ENCODE measurements at places on chromosomes 3 and 15.

DNA sequence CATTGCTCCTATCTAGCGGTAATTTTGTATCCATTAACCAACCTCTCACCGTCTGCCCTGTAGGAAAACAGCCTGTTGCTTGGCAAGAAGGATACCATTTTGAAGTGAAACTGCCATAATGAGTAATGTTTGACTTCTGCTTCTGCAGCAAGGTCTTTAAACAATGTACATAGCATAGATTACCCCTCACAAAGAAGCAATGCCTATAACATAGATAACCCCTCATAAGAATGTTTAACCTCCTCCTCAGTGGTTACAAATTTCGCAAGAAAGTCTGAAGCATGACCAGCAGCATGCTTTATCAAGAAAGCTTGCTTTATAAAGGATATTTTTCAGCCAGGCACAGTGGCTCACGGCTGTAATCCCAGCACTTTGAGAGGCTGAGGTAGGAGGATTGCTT, 61.2 kb upstream of the MFGE8 start:
- no peak for DNase-seq

GRCh38 chr15:64151727-64152506, at the start of gene SNX22:
Gene SNX22, plus strand, starts transcription at chr15:64151731. Its CDS starts 45 bp downstream, at chr15:64151776.
- no peak for DNase-seq

DNA sequence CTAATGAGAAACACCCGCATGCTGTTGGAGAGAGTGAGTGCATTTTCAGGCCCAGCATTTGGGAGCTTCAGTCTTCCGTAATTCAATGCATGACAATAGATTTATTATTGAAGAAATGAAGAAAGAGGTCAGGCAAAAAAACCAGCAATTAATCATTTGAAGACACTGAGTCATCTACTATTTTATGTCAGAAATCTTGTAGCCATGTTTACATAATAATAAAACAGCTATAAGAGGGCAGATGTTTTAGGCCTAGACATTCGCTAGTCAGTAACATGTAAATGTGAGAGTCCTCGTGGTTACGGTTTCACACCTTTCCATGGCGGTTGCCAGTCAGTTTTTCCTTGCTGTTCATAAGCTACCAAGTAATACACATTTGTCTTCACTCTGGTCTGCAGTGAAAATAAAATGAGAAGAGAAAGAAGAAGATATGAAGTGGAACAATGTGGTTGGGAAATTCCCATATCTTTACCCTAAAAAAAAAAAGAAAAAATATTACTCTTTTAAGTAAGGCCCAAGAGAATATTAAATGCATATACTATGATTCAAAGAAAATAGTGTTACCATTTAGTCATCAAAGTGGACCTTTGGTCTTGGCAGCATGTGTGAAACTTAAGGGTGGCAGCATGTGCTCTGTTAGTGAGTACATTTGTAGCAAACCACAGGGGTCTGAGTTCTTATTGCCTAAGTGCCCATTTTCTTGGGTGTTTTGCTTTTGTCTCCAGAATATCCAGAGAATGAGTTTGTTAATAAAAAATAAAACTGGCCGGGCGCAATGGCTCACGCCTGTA, 140.5 kb upstream of the TBL1XR1 start:
- peak; percentile 93 for DNase-seq

DNA sequence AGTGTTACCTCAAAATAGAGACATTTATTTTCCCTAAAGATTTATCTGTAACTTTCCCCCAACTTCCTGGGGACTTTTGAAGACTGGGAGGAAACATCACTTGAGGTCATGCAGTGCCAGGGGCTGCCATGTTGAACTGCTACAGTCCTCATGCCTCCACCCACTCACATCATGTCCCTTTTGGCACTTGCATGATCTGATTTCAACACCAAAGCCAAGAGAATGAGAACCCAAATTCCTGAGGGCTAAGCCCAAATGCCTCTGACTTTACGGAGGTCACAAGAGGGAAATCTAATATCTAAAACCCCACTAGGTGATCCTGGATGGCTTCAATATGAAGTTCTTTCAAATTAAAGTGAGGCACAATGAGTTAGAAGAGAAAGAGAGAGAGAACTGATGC, 213.1 kb downstream of the NTRK3 start:
- no peak for DNase-seq

- no peak for DNase-seq
Observed at GRCh38 chr3:17546500-17547255, 195.8 kb downstream of the TBC1D5 start.

DNA sequence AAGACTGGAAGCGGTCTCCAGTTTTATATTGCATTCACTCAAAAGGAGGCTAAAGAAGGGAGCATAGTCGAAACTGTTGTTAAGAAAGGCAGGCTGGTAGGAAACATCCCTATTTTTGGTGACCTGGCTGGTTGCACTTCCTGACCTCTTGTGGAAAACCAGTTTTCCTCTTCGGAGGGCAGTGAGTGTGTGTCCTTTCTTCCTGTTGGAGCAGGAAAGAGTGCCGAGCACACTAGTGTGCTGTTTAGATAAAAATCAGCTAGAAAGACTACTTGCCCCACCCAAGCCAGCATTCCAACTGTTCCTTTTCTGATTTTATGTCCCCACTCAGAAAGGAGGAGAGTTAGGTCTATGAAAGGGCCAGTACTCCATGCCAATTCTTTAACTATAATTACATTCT, 65.1 kb upstream of the CCR4 start:
- DNase-seq: no peak

DNA sequence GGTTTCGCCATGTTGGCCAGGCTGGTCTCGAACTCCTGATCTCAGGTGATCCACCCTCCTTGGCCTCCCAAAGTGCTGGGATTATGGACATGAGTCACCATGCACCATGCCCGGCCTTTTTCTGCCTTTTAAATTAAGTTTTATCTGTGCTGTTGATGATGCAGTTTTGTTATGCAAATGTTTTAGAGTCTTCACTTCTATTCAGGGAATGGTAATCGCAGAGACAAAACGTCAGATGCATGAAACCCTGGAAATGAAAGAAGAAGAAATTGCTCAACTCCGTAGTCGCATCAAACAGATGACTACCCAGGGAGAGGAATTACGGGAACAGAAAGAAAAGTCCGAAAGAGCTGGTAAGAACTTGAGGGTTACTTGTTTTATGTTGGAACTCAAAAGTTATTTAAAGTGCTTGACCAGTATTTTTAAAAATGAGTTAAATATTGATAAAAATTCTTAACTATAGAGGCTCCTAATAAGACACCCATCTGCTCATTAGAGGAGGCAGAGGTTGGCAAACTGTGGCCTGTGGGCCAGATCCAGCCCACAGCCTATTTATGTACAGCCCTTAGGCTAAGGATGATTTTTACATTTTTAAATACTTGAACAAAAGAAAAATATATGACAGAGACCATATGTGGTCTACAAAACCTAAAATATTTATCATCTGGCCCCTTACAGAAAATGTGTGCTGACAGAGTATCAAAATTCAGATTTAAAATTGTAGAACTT, 127.8 kb upstream of the LRRFIP2 start:
- DNase-seq: no peak

DNA sequence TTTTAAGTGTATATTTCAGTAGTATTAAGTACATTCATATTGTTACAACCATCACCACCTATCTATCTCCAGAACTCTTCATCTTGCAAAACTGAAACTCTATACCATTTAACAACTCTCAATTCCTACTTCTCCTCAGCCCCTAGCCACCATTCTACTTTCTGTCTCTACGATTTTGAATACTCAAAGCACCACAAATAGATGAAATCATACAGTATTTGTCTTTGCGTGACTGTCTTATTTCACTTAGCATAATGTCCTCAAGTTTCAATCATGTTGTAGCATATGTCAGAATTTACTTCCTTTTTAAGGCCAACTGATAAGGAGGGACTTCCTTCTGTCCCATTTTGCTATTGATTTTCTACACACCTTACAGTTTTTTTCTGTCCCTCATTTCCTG, 593.3 kb downstream of the FHIT start:
- DNase-seq: no peak

- DNase-seq: no peak
Observed at GRCh38 chr3:41768363-41768762, 193.5 kb downstream of the ULK4 start.

DNA sequence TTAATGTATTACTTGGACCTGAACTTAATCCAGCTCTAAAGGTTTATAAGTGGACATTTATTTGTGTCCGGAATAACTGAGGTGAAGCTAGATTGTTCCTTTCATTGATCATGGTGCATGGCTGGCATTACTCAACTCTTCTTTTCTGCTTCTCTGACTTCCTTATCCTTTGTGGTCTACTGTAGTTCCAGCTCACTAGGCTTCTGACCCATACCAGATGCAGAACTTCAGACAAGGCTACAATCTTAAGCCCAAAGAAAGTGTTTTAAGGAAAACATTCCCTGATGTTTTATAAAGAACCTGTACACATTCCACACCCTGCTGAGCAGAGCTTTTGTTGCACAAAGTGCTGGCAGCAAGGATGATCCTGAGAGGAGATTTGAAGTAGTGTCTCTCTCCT, 250.8 kb upstream of the TGFBR2 start:
- no peak for DNase-seq

DNA sequence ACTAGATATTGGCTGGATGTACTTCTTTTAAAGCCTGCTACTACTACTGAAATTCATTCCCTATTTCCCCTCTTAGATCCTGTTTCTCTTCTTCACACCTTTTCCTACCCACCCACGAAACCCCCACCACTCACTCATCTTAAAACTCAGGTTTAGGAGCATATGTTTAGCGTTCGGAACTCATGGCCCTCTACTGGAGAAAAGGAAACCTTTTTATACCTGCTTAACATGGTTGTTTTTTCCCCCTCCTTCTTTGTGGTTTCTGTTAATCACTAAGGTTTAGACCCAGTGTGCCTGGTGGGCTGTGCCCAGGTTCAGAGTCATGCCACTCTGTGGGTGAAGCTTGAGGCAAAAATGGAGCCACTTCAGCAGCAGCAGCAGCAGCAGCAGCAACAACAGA, 2.6 kb downstream of the ARID3B start:
- DNase-seq: no peak

DNA sequence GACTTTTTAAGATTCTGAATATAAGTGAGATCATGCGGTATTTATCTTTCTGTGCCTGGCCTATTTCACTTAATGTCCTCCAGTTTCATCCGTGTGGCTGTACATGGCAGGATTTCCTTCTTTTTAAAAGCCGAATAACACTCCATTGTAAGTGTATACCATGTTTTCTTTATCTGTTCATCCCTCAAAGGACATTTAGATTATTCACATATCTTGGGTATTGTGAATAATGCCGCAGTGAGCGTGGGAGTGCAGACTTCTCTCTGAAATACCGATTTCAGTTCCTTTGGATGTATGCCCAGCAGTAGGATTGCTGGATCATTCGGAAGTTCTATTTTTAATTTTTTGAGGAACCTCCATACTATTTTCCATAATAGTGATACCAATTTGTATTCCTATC, 136.1 kb downstream of the APBA2 start:
- DNase-seq: peak; percentile 61

DNA sequence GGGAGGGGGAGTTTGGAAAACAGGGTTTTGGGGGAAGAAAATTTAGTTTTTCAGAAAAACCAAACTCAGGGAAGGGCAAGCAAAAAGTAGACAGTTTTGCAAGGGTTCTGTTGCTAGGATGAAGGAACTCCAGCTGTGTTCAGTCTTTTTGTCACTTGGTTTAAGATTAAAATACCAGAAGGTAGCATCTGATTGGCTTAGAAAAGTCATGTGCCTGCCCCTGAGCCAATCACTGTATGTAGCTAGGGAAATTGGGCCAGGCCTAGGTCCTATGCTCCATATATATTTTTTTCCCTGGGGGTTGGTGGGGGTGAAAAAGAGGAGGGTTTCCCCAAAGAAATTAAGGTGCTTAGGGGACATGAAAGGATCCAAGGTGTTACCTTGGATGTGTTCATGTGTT, 24.3 kb downstream of the CLDN11 start:
- DNase-seq: no peak

All from fibroblast of mammary gland (primary cell).